Stimulated activated CD4-positive, alpha-beta T cell treated with anti-CD3 and anti-CD28 coated beads, Interleukin-2, amount 100 ng/mL, for 24 hours (primary cell): ENCODE measurements at places on chromosomes 1 and 21.

DNA sequence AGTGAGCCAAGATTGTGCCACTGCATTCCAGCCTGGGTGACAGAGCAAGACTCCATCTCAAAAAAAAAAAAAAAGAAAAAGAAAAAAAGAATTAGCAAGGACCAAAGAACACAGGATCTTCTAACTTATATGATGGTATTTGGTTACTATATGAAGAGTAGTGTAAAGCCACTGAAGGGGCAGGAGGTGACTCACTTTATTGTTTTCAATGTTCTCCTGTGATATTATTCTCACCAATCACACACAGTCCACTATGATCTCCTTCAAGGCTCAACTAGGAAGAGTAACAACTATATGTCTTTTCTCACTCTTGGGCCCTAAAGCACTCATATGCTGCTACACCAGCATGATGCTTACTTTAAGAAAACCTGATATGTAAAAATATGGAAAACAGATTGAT is 26.7 kb downstream of the RC3H1 start:
- DNase-seq, result no peak

GRCh38 chr1:47637111-47637685 is 199.4 kb downstream of the FOXD2 start:
- no peak for DNase-seq

- no peak for DNase-seq
Observed at GRCh38 chr1:78255846-78256245, 210.1 kb downstream of the GIPC2 start.

DNA sequence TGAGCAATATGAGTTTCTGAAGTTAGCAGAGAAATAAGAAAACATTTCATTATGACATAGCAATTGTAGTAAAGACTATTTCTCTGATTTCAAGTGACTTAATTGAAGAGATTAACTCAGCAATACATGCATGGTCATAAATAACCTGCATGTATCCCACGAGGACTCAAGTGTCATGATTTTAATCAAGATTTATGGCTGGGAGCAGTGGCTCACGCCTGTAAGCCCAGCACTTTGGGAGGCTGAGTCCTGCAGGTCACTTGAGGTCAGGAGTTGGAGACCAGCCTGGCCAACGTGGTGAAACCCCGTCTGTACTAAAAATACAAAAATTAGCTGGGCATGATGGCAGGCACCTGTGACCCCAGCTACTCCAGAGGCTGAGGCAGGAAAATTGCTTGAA is 311.9 kb upstream of the PLD5 start:
- no peak for DNase-seq

DNA sequence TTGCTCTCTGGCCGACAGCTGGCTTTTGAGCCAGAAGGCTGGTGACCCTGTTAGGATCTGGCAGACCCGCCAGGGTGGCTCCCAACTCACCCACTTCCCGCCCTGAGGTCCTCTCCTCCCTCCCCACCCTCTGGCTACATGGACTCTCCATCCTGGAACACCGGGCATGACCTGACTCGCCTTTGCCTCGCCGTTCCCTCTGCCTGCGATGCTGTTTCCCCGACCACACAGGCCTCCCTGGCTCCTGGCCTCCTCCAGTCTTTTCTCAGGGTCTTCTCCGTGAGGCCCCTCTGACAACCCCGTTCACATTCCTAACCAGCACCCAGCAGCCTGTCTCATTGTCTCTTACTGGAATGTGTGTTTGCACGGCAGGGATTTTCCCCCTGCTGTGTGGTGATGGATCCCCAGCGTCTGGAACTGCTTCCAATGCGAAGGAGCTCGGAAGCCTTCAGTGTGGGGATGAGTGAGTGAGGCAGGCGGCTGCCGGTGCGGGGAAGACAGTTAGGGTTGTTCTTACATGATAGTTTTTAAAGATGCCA is 46.0 kb upstream of the POFUT2 start:
- DNase-seq, result no peak

GRCh38 chr1:51280321-51280978 is 44.4 kb downstream of the RNF11 start:
- no peak for DNase-seq

DNA sequence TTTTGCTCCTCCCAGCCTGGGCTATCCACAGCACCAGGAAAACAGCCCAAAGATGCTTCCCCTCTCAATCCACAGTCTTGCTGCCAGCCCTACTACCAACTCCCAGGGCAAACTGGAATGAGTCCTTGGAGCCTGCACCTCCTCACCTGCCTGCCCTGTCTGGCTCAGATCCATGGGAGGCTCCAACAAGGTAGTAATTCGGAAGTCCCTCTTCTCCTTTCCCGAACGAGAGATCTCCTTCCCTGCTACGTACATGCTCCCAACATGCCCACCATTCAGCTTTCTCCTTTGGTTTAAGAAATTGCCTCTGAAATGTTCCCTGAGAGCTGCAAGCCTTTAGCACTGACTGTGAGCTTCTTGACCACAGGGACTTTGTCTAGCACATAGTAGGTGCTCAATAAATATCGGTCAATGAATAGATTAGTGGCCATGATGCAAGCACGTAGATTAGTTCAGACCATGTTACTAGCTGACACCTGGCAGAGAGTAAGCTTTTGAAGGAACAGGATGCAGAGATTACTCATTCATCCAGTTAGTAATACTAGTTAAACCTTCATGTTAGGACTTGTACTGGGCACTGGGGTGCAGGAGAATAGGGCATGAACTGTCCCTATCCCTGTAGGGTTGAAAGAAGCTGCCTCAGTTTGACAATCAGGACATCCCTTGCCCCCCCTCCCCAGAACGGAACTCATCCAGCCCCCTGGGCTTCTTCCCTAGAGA is 80.1 kb downstream of the DISP3 start:
- DNase-seq, result no peak

- DNase-seq, result no peak
Observed at GRCh38 chr1:213679153-213679552, 308.6 kb upstream of the PROX1 start.
